ENCODE measurements at places on chromosomes 4 and X.

GRCh38 chr4:118757761-118758251, 72.6 kb downstream of the METTL14 start:
- DNase-seq, result no peak

GRCh38 chrX:110015915-110016314, 13.0 kb downstream of the TMEM164 start:
- no peak for DNase-seq

DNA sequence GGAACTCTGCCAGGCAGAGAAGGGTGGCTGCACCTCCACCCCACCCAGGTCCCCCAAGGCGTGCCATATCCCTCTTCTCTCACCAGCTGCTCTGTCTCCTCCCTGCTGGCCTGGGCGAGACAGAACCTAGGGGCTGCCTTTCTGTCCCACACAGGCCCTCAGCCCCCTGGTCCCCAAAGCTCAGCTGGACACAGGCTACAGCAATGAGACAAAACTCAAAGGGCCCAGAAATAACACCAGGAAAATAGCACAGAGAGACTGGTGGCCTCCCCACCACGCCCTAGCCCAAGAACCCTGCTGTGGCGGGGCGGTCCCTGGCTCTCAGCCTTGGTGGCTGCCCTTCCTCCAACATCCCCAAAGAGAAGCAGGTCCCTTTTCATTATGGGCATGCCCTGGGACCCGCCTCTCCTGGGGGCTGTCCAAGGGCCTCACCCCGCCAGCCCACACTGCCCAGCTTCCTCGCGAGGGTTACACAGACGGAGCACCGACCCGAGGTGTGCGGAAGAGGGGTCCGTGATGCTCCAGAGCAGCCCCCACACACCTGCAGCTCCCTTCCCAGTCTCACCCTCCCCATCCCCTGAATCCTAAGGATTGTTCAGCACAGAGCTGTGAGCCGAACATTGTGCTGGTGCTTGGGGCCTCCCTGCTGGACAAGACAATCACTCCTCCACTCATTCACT, 67.7 kb upstream of the HMX1 start:
- no peak for DNase-seq

GRCh38 chr4:101022151-101023024, 324.9 kb downstream of the PPP3CA start:
- DNase-seq, result no peak

- no peak for DNase-seq
Measured at GRCh38 chr4:154107337-154107736, 318.5 kb upstream of the SFRP2 start.

GRCh38 chr4:83118869-83119268, 4.3 kb upstream of the PLAC8 start:
- DNase-seq, result no peak

DNA sequence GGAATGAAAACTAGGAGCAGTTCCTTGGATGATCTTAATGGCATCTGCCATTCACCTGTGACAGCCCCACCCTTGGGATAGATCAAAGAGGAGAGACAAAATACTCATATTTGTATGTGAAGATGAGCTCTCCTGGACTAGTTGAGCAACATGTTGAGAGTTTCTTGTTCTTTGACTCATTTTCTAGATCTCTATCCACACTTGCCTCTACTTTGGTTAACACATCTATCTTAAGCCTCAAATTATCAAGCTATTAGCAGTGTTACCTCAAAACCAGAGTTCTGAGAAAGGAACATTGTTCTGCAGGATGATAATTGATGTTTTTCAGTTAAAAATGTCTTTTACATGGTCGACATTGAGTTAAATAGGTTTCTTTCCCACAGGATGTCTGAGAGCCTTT, 94.2 kb upstream of the TEX13D start:
- DNase-seq, result no peak

DNA sequence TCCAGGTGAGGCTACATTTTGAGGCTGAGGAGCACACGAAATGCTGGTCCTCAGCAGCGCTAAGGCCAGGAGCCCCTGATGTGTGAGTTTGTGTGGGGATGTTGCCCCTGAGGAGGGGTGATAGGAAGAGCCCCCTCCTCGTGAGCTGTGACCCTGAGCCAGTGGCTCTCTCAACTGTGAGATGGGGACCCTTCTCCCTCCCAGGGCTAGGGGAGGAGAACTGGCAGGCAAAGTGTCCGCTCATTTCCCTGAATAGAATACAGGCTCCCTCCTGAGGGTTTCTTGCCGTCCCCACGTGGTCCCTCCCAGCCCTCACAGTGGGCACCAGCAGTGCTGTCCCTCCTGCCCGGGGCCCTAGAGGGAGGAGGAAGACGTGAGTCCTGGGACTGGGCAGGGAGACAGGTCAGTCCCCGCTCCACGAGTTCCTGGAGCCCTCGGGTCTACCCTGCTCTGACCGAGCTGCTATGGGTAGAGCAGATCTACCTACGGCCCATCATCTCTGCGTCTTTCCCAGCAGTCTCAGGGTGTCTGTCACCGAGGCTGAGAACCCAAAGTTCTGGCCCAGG, 21.0 kb upstream of the TBC1D14 start:
- no peak for DNase-seq

GRCh38 chr4:167023364-167023925, 210.8 kb downstream of the SPOCK3 start:
- no peak for DNase-seq

All from Ammon's horn (tissue), 1 donor.